ENCODE measurements at places on chromosomes 1 and 21.
A peak's percentile ranks its signal among the peaks of the same experiment; 100 is the strongest.

GRCh38 chr1:168697356-168698126 lies 31.5 kb downstream of the DPT start:
- DNase-seq = no peak

GRCh38 chr1:211699059-211699458 lies 23.6 kb upstream of the NEK2 start:
- DNase-seq = no peak

- DNase-seq = no peak
Observed at GRCh38 chr1:29043274-29043965, 80.3 kb downstream of the TMEM200B start.

- no peak for DNase-seq
Observed at GRCh38 chr1:21725748-21726392, 56.7 kb upstream of the RAP1GAP start.

GRCh38 chr1:87953121-87953520 lies 624.4 kb downstream of the LMO4 start:
- no peak for DNase-seq

DNA sequence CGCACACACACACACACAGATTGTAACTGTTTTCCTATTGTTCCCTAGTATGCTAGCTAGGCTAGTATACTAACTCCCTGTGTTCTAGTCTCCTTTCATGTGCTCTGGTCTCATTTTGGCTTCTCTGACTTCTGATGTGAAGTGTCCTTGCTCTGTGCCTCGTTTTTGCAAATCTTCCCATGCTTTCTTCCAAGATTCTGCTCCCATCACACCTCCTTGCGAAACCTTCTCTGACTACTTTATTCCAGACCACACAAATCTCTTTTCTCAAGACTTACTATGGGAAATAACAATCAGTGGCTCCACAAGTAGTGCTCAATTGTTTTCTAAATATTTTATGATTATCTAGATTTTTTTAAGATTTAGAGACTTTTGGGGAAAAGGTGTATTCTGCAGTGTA lies 10.3 kb downstream of the PRRX1 start:
- no peak for DNase-seq

- DNase-seq = no peak
Observed at GRCh38 chr1:239976130-239976968, 115.3 kb upstream of the FMN2 start.

DNA sequence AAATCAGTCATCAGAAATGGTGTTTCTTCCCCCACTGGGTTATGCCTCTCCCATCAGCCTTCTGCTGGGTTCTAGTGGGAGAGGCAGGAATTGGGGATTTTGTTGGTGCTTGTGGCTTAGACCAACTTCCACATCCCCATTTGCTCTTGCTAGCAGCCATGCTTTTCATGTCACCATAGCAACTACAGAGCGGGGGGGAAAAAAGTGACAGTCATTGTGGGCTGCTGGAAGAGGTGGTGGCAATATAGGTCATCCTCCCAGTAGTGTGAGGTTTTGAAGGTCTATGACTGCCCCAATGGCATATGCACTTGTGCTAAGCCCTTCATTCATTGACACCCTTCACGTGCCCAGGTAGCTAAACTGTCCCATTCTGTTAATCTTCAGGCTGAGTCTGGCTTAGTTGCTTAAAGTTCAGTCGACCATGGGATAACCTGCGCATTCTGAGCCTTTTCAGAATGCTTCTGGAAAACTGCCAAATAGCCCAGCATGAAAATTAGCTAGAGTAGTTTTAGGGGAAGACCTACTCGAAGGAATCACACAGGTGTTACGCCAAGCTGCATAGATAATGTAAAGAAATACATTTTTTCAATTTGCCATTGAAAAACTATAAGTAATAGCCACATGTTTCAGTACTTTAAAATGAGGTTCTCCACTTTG lies 53.7 kb upstream of the ZNF326 start:
- DNase-seq = no peak

GRCh38 chr1:7373876-7374562 lies 397.1 kb upstream of the VAMP3 start:
- no peak for DNase-seq

- no peak for DNase-seq
Observed at GRCh38 chr1:59718064-59718988, 96.4 kb upstream of the HOOK1 start.

- no peak for DNase-seq
Observed at GRCh38 chr1:234686035-234686434, 76.1 kb upstream of the IRF2BP2 start.

DNA sequence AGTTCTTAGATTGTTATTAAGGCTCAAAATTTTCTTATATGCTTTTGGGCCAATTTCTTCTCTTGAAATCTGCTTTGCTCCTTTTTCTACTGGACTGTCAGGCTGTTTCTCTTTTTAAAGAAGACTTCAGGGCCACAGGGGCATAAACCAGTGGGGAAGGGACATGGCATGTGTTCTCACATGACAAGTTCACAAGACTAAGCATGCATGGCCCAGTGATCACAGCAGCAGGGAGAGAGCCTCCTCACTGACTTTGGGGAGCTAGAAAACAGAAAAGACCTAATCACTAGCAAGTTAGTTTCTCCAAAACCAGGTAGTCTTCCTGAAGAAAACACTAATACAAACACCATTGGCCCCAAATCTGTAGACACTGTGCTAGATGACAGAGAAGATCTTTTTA lies 64.8 kb downstream of the RAB3GAP2 start:
- DNase-seq = no peak

DNA sequence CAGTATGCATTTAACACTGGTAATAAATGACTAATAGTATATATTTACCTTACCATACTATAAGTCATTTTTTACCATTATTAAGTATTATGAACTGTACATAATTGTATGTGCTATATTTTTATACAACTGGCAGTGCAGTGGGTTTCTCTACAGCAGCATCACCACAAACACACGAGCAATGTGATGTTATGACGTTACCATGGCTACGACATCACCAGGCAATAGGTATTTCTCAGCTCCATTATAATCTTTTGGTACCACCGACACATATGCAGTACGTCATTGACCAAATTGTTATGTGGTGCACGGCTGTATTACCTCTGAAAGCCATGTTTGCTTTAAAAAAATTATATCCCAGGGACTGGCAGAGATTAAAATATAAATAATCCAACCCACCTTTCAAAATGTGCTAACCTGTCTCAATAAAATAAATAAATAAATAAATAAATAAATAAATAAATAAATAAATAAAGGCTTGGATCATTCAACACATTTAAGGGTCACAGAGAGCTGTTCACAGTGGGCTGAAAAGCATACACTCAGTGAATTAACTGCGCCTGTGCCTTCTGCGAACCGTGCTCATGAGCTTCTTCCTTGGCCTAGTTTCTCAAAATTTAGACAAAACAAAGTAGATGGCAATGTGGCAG lies 121.4 kb upstream of the SLC35F3 start:
- no peak for DNase-seq

DNA sequence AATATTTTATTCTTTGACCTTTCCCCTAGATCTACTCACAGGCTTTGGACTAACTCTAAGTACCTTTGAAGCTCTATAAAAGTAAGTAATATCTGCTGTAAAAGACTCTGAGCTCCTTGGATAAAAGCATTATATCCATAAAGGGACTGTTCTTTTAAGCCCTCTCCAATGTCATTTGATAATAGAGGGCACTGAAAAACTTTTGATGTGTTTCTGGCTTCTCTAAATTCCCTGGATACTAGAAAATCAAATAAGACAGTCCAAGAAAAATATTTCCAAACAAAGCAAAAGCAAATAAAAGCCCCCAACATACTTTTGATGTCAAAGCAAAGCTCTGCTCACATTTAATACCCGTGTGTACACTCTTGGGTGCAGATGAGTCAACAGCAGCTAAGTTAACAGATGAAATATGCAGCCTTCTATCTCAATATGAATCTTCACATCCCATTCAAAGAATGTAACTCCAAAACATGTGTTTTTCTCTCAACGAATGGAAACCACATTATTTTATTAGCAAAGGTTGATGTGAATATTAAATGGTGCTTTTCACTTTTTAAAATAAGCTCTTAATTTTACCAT lies 230.3 kb downstream of the CENPF start:
- DNase-seq = no peak

DNA sequence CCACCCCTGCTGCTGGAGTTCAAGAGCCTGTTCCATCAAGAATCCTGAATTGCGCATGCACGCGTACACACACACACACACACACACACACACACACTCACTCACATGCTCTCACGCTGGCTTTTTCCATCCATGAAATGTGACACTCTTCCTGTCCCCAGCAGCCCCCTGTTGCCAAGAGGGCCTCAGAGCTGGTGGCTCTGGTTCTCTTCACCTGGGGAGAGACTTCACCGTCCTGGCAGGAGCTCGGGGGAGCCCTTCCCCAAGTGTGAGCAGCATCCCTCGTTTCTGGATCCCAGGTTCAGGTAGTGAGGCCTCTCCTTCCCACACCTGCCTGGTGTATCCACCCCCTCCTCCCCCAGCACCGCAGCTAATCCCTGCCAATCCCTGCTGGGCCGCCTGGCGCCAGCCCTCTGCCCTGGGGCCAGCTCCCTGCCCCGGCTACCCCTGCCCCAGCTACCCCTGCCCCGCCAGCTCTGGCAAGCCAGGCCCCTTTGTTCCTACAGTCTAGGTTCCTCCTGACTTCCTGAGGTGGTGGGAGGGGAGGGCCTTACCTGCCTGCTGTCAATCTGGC lies 9.9 kb downstream of the PLOD1 start:
- DNase-seq = no peak

GRCh38 chr1:183877053-183877720 lies 72.3 kb downstream of the RGL1 start:
- DNase-seq = no peak

GRCh38 chr1:180888870-180889269 lies 23.8 kb upstream of the KIAA1614 start:
- no peak for DNase-seq

- no peak for DNase-seq
Observed at GRCh38 chr1:237227476-237227875, 185.5 kb downstream of the RYR2 start.

DNA sequence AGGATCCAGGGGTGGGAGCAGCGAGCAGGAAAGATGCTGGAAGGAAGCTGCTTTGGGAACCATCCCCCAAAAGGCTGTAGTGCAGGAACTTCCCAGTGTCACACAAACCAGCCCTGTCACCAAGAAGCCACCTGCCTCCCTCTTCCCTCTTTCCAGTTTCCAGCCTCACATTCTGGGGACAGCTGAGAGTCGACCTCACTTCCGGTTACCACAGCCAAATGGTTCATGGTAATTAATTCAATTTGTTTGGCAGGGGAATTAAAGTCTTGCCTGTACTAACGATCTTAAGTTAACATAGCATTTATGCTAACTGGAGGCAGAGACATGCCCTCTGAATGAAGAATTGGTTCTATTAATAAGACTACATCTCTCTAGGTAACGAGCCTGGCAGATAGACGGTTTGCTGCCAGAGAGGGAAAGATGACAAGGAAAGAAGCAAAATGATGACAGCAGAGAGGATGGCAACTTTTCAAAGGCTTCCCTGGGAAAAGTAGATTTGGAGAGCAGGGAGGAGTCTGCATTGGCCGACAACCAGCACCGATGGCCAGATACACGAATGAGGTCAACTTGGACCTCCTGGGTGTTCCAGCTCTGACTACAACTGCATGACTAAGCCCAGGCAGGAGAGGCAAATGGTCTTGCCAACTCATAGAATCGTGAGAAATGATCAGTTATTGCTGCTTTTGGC lies 64.1 kb downstream of the TMCO4 start:
- DNase-seq = no peak

- peak; percentile 74 for DNase-seq
Observed at GRCh38 chr1:229507951-229508822, at the start of gene NUP133. Gene NUP133 (minus strand): TSS chr1:229508341. CDS start chr1:229508249, 92 bp downstream.

- DNase-seq = no peak
Observed at GRCh38 chr21:32914424-32915039, 111.2 kb upstream of the OLIG2 start.

Data from 8988T (cell line).